HT1080 (cell line): ENCODE measurements at places on chromosomes 11 and 22. TPM values are rescaled to one million over a fixed set of nuclear protein-coding genes. Genes with fewer than 3 reads are reported as not detected.

PTPRCAP gene
- total RNA-seq: 0.60 TPM in 1 of 2 replicates, not detected in the other

SRSF8 gene
- 12.9 and 19.0 TPM in 2 replicates for total RNA-seq

SCGB1D2 gene
- not detected in 2 replicates for total RNA-seq

CCDC116 gene
- not detected in 2 replicates for total RNA-seq

TSSK2 gene
- total RNA-seq: not detected in 2 replicates

HBE1 gene
- 157 and 165 TPM in 2 replicates for total RNA-seq

OR8U1 gene
- total RNA-seq: not detected in 2 replicates

TCN2 gene
- total RNA-seq: 5.3 and 7.4 TPM in 2 replicates

MRGPRX3 gene
- total RNA-seq: 0.60 and 0.93 TPM in 2 replicates

DRICH1 gene
- total RNA-seq: 0.18 TPM in 1 of 2 replicates, not detected in the other

DNAJB7 gene
- total RNA-seq: not detected in 2 replicates

LRP4 gene
- total RNA-seq: 1.9 and 2.1 TPM in 2 replicates

GSTT2B gene
- 3.5 and 6.3 TPM in 2 replicates for total RNA-seq

CCDC15 gene
- total RNA-seq: 7.4 and 8.1 TPM in 2 replicates

HTR3B gene
- total RNA-seq: not detected in 2 replicates

APOBEC3B gene
- total RNA-seq: 6.5 and 13.1 TPM in 2 replicates

DNAJB13 gene
- total RNA-seq: 0.07 and 0.13 TPM in 2 replicates

SERPIND1 gene
- 0.37 and 0.80 TPM in 2 replicates for total RNA-seq

FXYD6 gene
- 0.87 and 1.1 TPM in 2 replicates for total RNA-seq

MMP7 gene
- not detected in 2 replicates for total RNA-seq

CABP4 gene
- not detected in 2 replicates for total RNA-seq

KCNJ1 gene
- total RNA-seq: not detected in 2 replicates

CBLIF gene
- total RNA-seq: not detected in 2 replicates

EEF1G gene
- total RNA-seq: 1,970 and 1,995 TPM in 2 replicates

SEPTIN5 gene
- total RNA-seq: 2.3 and 2.8 TPM in 2 replicates

SLC5A4 gene
- total RNA-seq: 0.53 and 1.2 TPM in 2 replicates

TRIM64 gene
- total RNA-seq: not detected in 2 replicates

SLC6A5 gene
- total RNA-seq: not detected in 2 replicates

MS4A3 gene
- total RNA-seq: not detected in 2 replicates

PIWIL4 gene
- total RNA-seq: 0.03 and 0.43 TPM in 2 replicates

GDPD4 gene
- not detected in 2 replicates for total RNA-seq

DDI1 gene
- total RNA-seq: not detected in 2 replicates

TREH gene
- not detected in 2 replicates for total RNA-seq

ANKK1 gene
- not detected in 2 replicates for total RNA-seq

LRRC75B gene
- 0.70 and 1.1 TPM in 2 replicates for total RNA-seq

MTCH2 gene
- 116 and 192 TPM in 2 replicates for total RNA-seq

CYTH4 gene
- 0.33 and 2.6 TPM in 2 replicates for total RNA-seq

PGR gene
- 0.74 and 0.77 TPM in 2 replicates for total RNA-seq

C11orf86 gene
- total RNA-seq: not detected in 2 replicates

GAB2 gene
- 1.5 and 1.9 TPM in 2 replicates for total RNA-seq

OR8H3 gene
- total RNA-seq: not detected in 2 replicates

GAL3ST1 gene
- total RNA-seq: not detected in 2 replicates

PPARA gene
- 4.3 and 4.7 TPM in 2 replicates for total RNA-seq
